Progenitor cell of endocrine pancreas (in vitro differentiated cells): ENCODE measurements at places on chromosomes 16 and 17. TPM values are rescaled to one million over a fixed set of nuclear protein-coding genes. Genes with fewer than 3 reads are reported as not detected.

- no peak for DNase-seq
These were observed 193.7 kb upstream of the CDH13 start for GRCh38 chr16:82433042-82433441.

GRCh38 chr17:67474081-67474661 lies 97.1 kb downstream of the PITPNC1 start:
- DNase-seq = no peak

DNA sequence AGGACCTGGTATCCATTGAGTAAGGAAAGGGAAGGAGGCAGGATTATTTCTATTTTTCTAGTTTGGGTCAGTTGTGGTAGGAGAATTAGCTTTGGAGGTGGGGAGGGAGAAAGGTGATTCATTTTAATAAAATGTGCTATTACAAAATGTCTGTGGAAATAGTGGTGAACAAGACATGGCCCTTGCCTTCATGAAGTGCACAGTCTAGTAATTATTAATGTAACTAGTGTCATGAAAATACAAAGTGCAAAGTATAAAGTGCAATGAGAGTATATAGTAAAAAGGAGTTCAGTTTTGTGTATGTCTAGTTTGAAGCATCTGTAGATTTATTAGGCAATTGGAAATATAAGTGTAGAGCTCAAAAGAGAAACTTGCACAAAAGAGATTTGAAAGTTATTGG lies 11.9 kb downstream of the NFATC3 start:
- no peak for DNase-seq

GRCh38 chr16:15834502-15834901 lies 22.3 kb downstream of the MYH11 start:
- no peak for DNase-seq

DNA sequence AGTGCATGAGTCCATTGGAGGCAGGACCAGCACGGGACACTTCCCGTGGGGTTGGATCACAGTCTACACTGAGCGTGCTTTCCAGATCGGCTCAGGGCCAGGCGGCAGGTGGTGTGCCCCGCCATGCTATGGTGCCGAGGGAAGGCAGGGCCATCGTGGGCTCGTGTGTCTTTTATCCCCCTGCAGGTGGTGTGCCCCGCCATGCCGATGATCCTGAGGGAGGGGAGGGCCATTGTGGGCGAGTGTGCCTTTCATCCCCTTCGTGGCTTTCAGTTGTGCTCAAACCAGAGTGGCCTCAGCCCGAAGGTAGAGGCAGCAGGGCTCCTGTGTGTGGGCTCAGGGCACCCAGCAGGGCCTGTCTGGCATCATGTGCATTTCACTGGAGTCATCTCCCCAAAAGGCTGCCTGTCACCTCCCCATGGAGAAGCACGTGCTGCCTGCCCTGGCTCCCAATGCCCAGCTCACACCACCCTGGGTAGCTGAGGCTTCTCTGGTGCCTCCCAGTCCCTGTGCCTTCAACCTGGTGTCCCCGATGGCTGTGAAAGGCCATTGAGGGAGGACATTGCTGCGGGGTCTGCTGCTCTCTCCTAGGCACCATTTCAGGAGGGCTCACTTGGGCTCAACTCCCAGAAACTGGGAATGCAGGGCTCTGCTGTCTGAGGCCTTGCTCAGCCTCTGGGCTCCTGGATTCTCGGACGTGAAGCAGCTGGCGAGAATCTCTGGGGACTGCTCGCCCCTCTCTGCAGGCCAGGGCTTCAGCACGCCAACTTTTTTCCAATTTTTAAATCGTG lies 207.6 kb downstream of the NPIPB11 start:
- no peak for DNase-seq

Gene C17orf78
- not detected in 2 replicates for total RNA-seq

DNA sequence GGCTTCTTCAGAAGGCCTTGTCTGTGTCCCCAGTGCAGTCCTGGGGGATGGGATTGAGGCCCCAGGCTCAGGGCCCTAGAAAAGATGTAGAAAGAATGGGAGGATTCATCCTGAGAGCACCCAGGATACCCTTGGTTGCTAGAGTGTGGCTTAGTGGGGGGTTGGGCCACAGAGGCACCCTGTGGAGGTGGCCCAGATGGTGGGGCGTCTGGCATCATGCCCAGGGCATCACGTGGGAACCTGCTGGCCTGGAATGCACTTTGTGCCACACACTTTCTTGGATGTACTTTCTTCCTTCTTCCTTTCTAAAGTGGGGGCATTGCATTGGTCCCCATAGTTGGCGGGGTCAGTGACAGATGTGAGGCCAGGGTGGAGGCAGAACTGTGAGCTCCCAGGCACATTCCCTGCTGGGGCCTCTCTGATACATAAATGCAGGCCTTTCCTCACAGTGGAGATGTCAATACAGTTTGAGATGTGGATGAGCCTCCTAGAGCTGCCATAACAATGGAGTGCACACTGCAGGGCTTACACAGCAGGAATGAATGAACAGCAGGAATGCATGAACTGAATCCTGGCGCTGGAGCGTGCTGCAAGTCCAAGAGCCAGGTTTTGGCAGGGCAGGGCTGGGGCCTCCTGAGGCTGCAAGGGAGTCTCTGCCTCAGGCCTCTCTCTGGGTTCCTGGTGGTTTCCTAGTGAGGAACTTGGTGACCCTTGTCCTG lies 43.3 kb downstream of the MGAT5B start:
- no peak for DNase-seq
